Stimulated activated CD8-positive, alpha-beta memory T cell treated with anti-CD3 and anti-CD28 coated beads, Interleukin-7, amount 100 ng/mL, for 1 hour (primary cell): ENCODE measurements at places on chromosomes 6 and 20.

GRCh38 chr20:57592263-57593092, 27.7 kb downstream of the ZBP1 start:
- DNase-seq = no peak

- no peak for DNase-seq
These were observed 652 bp downstream of the BMP6 start for GRCh38 chr6:7726416-7727085.

GRCh38 chr20:24742436-24742835, 206.6 kb upstream of the CST7 start:
- no peak for DNase-seq

DNA sequence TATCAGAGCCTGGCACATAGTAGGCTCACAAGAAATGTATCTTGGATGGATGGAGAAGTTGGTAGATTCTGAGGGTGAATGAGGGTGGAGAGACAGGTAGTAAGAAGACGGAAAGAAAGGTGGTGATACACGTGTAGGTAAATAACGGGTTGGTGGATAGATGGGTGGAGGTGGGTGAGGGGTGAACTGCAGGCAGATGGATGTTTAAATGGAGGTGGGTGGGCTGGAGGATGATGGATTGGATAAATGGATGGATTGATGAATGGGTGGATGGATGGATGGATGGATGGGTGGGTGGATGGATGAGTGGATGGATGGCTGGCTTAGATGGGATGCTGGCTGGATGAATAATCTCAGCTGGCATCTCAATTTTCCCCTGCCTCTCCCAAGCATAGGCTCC, 9.9 kb downstream of the CDH22 start:
- no peak for DNase-seq

GRCh38 chr6:148565930-148566663, 180.7 kb upstream of the UST start:
- no peak for DNase-seq

DNA sequence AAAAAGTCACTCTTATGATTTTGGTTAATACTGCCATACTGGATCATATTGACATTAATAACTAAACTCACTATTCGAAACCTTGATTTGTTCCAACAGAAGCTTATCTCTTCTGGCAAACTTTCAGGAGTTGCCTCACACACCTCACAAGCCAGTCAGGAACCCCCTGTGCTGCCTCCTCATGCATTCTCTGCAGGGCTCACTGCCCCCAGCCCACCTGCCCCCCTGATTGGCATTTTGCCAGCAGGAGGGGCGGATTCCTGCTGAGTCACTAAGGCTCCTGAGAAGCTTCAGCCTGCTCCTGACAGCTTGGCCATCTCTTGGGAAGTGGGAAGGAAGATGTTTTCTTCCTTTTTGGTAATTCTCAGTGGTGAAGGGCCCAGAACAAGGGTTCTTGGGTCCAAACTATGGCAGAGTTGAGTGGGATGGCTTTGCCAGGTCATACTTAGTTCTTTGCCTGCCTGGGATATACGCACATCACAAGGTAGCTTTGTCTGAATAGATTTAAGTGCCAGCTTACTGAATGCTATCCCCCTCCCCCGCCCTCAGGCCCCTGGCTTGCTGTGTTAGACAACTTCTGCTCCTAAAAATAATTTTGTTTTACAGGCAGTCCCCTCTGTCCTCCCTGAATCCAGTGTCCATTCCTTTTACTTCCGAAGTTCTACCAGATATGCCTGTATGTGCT, 31.4 kb downstream of the SLC35F1 start:
- DNase-seq = no peak

GRCh38 chr6:150620244-150620643, 20.6 kb downstream of the PLEKHG1 start:
- DNase-seq = no peak

DNA sequence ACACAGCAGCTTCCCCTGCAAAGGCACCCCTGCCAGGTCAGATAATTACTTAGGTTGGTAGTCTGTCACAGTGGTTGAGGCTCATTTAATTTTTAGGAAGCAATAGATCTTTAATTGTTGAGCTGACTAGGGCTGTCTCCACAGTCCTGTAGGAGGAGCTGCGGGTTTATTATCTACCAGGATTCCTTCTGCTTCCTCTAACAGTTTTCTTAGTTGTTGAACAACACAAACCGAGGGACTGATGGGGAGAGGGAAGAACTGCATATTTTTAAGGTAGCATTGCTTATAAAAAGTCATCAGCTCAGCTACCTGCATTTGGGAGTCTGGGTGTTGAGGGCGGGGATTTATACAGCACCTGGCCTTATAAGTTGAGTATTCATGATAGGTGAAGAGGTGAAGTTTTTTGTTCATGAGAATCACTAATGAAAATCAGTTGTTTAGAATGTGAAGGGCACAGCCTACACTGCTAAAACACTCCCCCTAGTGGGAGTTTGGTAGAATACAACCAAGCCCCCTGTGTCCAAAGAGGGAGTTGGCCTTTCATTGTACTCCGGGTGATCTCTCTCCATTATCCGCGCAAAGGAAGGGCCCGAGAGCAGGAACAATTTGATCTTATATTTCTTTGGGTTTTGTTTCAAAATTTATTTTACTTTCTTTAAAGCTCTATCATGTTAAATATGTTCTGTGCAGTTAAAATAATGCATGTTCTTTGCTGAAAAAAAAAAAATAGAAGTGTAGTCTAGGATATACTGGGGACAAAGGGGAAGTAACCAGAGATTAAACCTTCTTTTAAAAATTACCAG, 69.6 kb downstream of the SSR1 start:
- no peak for DNase-seq

DNA sequence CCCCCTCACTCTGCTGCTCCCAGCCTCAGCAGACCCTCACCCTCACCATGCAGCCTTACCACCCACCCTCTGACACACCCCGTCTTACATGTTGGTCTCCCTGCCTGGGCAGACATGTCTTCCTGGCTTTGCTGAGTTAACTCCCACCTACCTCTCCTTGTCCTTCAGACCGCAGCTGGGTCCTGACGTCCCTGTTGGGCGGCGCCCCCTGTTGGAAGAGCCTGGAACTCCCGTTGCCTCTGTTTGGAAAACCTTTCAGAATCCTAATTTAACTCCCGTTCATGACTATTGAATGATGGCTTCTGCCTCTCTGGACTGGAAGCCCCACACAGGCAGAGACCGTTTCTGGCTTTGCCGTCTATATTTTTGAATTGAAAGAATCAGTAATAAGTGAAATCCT, 245.1 kb downstream of the MYLK4 start:
- no peak for DNase-seq

- no peak for DNase-seq
These were observed 5.1 kb upstream of the EPB41L2 start for GRCh38 chr6:131068165-131068564.

DNA sequence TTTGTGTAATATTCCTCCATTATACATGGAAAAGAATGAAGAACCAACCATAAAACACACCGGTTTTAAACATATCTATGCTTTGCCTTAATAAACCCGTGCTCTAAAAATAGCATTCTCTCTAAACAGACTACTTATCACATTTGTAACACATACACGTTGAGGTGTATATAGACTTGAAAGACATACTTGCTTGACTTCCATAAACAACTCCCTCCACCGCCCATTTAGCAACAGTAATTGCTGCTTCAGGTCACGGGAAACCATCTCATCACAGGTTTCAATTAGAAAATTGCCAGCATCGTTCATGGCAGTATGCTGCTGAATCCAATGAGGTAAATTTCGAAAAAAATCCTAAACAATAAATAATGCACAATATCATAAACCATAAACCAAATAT, 174.0 kb downstream of the SYNE1 start:
- no peak for DNase-seq

- no peak for DNase-seq
These were observed 14.6 kb downstream of the EEF1A1 start for GRCh38 chr6:73506246-73506645.

DNA sequence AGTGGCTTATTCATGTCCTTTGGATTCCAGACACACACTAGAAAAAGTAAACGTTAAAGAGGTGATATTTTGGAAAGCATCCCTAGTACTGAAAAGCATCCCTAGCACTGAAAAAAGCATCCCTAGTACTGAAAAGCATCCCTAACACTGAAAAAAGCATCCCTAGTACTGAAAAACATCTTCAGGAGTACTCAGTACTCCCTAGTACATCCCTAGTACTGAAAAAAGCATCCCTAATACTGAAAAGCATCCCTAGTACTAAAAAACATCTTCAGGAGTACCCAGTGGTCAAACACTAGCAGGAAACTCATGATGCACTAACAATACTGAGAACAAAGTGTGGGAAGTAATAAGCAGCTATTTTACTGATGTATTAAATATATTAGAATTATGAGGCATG, 45.6 kb upstream of the SAMHD1 start:
- no peak for DNase-seq

- DNase-seq = no peak
These were observed 12.1 kb downstream of the LGSN start for GRCh38 chr6:63307581-63308246.

DNA sequence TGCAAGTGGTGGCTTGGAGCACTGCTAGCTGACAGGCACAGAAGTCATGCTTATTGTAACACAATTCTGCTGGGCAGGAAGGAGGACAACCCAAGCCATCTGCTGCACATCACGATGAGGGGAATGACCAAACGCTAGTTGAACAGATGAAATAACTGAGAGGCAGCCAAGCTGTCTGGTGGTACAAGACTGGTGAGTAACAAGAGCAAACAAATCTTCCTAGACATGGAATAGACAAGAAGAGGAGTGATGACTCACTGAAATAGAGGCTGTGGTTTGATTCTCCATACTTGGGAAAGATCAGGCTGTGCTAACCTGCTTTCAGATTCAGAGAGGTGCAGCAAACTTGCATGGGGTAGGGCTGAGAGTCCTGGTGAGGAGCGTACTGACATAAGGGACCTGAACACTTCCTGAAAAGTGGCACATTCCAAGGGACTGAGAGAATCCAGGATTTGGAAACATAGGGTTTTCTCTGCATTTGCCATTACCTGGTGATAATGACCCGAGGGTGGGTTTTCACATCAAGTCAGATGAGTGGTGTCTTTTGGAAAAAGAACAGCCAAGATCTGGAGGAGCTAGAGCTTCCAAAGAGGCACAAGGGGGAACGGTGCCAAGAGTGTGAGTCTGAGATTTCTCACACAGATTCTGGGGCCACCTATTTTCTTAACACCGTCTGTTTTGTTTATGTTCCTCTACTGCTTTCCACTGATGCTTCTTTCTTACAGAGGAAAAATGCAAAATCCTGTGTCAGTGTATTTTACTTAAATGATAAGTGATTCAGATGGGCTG, 60.0 kb downstream of the PRL start:
- DNase-seq = no peak

- no peak for DNase-seq
These were observed 674.6 kb downstream of the PHF3 start for GRCh38 chr6:64310214-64310613.

- DNase-seq = no peak
These were observed 593 bp upstream of the GSTA3 start for GRCh38 chr6:52910091-52910490.

DNA sequence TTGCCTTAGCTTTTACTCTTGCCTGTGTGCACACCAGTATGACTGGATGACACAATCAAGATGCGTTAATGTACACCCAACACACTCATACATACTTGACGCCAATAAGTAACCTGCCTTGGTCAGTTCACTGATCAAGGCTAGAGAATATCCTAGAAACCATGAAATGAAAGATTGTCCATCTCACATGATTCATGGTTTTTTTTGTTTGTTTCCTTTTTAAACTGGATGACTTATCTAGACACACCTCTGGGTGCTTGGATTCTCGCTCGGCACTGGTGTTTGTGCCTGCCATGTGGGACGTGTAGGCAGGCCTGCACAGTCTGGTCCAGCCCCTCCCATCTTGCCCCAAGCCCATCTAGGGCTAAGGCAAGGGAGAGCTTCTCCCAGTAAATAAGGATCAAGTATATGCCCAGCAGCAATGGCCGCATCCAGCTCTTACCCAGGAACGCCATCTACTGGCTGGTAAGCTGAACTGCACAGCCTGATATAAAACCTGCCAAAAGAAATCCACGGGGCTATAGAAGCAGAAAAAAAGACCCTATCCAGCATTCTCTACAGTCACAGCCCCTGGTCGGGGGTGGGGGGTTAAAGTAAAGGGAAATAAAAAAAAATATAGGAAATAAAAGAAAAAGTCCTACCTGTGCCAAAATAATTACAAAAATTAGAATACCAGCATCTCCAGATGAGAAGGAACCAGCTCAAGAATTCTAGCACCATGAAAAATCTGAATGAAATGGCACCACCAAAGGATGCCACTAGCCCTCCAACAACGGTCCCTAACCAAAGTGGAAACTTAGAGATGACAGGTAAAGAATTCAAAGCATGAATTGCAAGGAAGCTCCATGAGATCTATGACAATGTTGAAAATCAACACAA, 73.3 kb downstream of the OTOR start:
- DNase-seq = no peak

- DNase-seq = no peak
These were observed 132.8 kb downstream of the PFDN4 start for GRCh38 chr20:54340667-54341081.

- DNase-seq = no peak
These were observed 29.2 kb downstream of the TAF11 start for GRCh38 chr6:34858681-34859080.

GRCh38 chr6:8556370-8557013, 121.1 kb upstream of the SLC35B3 start:
- DNase-seq = no peak

DNA sequence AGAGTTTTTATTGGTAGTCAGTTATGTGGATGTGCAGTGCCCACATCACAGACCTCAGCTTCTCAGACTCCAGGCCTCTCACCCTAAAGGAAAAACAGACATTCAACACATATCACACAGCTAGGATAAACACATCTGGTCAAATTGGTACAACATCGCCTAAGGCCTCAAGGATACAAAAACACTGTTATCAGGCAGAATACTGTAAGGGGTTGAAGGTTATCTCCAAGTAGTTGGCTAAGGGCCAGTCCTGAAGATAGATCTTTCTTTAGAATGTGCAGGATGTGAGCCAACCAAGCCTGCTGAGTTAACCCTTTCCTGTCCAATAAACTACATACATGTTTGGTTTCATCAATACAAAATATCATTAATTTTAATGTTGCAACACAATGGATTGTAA, 308.4 kb upstream of the GJE1 start:
- DNase-seq = no peak

GRCh38 chr6:109867009-109867969, 110.8 kb upstream of the GPR6 start:
- no peak for DNase-seq

DNA sequence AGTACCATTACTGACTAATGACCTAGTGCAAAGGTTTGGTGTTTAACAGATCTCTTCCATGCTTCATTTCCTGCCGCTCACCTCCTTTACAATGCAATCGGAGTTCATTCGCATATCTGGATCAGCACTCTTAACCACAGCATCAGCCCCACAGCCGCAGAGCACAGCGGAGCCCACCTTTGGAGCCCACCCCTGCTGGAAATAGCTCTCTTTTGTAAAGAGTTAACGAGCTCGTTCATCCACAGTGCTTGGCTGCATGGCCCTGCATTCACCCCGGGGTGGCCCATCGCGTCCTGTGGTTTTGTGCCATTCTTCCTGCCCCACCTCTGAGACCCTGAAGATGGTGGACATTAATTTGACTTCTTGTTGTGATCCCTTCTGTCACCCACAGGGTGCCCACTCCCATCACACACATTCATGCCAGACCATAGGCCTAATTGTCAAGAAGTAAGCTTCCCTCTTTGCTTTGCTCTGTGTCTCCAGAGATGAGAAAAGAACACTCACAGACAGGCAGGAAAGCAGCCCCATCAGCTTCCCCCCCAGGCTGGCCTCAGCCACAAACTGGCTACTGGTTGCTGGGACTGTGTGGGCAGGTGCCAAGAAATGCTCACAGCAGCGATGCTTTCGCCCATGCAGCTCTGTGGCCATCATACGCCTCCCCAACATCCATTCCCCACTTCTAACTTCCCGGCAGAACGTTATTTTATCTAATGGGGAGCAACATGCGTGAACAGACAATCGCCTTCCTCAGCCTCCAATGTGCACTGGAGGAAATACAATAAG, 167.0 kb downstream of the LRFN2 start:
- DNase-seq = no peak
